ENCODE measurements at places on chromosomes 16 and 17. TPM values are rescaled to one million over a fixed set of nuclear protein-coding genes. Genes with fewer than 3 reads are reported as not detected.

DNA sequence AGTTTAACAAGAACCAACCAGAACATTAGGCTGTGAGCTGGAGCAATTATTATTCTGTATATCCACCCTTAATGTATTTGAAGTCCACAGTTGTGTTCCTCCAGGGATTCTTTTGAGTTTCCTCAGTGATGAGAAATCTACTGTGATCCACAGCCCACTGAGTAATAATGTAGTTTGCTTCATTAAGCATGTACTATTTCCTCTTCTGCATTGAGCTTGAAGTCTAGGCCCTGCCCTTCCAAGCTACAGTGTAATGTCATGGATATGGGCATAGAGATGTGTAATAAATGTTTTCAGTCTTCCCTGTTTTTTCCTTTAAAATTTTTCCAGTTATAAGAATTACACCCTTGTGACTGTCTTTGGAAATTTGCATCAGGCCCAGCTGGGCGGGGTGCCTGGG lies 36.4 kb upstream of the SLC12A3 start:
- DNase-seq, result no peak

DNA sequence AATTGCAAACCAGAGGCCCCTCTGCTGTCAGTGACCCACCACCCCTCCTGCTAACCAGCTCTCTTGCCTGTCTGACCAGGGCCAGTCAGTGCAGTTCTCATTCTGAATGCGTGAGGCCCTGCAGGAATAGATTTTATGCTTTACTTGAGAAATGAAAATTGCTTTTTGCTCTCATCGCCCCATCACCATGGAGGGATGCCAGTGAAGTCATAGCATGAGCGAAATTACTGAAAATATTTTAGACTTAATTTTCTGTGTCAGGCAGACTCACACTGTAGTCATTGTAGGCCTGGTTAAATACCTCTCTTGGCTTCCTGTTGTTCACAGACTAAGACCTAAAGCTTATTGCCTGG lies 490.5 kb upstream of the CDH5 start:
- no peak for DNase-seq

DNA sequence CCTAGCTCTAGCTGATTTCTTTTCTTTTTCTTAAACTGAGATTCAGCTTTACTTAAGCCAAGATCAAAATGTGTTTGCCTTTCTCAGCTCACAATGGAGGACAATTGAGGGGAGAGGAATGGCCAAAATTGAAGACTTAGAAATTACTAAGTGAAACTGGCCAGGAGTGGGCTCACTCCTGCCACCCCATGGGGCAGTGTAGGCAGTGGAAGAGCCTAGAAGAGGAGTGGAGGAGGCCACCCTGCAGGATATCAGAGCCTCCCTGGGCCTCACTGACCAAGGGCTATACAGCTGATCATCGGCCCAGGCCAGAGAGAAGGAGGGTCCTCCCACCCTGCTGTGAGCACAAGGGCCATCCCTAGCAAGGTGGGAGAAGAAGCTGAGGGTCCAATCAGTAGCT lies 119.8 kb downstream of the CCT6B start:
- no peak for DNase-seq

GRCh38 chr17:69734656-69735055 lies 320.2 kb downstream of the MAP2K6 start:
- no peak for DNase-seq

DNA sequence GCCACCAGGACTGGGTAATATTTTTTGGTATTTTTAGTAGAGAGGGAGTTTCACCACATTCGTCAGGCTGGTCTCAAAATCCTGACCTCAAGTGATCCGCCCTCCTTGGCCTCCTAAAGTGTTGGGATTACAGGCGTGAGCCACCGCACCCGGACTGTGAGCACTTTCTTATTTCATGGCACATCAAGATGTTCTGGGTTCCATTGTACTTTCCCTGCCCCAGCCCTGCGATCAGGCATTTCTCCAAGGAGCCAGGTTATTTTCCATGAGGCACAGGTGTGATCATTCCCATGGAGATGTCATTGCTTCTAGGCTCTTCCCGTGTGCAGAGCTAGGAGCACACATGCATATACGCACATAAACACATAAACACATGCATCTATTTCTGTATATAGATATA lies 2.6 kb upstream of the ANKRD40CL start:
- DNase-seq, result no peak

DNA sequence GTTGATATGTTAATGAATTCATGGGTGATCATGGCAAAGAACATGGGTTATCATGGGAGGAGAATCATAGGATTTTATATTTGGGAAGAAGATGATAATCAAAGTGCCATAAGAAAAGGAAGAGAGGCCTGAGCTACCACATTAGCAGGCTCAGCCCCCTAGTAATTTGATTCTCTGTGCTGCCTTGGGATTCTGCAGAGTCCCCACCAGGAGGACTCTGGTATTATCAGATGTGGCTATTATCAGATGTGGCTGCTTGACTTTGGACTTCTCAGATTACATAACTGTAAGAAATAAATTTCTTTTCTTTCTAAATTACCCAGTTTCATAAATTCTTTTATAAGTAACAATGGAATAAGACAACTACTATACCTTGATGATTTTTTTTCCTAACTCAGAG lies 137.6 kb downstream of the ITFG1 start:
- DNase-seq, result no peak

DNA sequence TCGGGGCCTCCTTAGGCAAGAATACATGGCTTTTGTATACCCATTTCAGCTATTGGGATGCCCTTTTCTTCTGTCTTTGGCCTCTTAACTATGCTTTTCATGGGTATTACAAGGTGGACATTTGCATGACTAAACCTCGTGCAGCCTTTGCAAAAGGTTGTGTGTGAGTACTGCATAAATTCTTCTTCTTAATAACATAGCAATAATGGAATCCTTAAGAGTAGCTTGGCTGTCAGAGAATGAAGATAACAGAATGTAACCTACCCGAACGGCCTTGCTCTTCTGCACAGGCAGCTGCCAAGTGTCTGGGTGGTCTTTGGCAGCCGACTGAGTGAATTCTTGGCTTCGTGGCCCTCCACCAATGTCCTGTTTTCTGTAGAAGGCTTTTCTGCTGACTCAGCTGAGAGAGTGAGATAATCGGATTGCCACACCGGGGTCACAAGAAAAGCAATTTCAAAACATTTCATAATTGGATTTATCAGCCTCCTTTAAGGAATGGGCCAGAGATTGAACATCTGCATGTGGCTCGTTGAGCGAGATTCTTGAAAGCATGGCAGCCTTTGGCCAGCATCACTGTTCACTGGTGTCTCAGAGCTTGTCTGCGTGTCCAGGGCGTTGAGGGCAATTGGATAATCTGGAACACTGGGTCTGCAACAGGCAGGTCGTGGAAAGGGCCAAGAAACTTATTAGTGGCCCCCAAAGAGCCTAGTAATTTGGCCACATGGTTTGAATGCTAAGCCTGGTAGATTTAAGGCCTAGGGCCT lies 13.4 kb downstream of the IRF8 start:
- peak; percentile 24 for DNase-seq

KRT16 gene
- total RNA-seq, result 0.34 TPM

GRCh38 chr16:81238296-81239011 lies at the start of gene BCO1:
Gene BCO1, plus strand, starts transcription at chr16:81238689. Its CDS starts 220 bp downstream, at chr16:81238909.
- no peak for DNase-seq

DNA sequence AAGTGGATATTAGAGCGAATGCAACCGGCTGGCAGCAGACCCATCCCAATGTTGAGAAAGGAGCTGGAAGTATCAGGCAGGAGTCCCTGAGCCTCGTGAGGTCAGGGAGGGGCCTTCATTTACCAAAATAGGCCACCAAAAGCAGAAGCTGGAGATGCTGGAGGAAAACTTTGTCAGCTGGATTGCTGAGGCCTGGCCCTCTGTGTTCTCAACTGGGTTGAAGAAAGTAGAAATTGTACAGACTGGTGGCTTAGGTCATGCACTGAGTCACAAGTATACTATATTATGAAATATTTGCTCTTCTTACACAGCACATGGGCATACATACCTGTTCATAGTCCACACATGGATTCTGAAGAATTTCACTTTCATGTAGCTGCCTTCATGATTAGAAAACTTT lies 23.2 kb upstream of the TEKT3 start:
- peak; percentile 25 for DNase-seq

CDRT4 gene
- 0.66 TPM for total RNA-seq

GRCh38 chr17:78568494-78569115 lies 8.6 kb downstream of the DNAH17 start:
- DNase-seq, result no peak

GRCh38 chr17:47789611-47790561 lies 31.7 kb downstream of the OSBPL7 start:
- no peak for DNase-seq

CDH1 gene
- total RNA-seq, result 0.20 TPM

DNA sequence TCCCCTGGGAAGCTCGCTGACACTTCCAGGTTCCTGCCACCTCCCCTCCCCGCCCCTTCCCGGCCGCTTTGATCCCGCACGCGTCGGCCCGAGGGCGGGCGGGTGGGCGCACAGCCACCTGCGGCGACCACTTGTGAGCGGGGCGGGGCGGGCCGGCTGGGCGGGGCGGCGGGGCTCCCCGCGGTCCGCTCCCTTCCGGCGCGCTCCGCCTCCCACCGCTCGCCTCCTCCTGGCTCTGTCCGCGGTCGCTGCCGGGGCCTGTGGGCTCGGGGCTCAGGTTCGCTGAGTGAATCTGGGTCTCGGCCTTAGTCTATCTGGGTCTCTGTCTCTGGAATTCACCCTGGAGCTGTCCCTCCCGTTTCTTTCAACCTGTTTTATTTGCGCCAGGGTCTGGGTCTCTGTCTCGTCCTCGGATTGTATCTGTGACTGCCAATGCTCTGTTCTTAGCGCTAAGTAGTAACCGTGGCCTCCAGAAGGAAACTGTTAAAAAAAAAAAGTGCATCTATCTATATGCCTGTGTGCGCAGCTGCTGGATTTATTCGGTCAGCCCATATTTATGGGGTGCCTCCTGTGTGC lies 2.7 kb upstream of the HES7 start:
- DNase-seq, result no peak

- no peak for DNase-seq
Observed at GRCh38 chr16:48433116-48433849, 48.1 kb upstream of the SIAH1 start.

BEAN1 gene
- not detected for total RNA-seq

DNA sequence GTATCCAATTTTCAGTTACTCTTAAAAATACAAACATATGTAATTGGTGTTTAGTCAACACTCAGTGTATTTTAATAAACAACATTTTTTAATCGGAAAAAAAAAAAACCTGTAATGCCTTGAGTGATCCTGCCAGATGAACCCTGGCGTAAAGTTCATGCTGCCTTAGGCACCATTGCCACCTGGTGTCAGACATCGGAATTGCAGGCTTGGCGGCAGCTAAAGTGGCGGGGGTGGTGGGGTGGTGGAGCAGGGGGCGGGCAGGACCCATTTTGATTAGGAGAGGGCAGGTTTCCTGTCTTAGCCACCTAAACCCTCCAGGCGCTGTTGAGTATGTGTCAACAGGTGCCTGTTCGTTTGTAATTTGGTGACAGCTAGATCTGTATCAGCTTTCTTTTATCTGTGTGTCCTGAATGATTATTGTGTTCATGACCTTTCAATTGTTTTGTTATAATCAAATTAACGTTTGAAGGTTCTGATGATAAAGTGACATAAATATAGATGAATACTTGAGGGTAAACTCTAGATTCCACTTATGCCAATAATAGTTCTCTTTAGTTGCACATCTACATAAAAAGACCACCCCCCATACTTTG lies 588.7 kb downstream of the CDH13 start:
- DNase-seq, result no peak

DNA sequence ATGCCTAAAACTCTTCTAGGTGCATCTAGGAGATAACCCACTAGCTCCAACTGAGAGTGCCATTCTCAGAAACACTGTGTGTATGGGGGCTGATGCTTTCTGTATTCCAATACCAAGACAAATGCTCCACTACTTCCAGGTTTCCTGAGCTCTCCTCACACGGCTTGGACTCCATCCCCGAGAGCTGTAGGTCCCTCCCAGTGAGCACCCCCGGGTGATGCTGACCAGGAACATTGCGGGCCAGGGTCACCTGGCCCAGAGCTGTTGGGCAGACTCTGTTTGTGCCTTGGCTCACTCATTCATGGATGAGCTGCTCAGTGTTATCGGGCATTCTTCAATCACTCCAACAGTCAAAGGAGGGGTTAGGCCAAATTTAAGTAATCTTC lies 7.0 kb downstream of the CUEDC1 start:
- DNase-seq, result no peak

DBNDD1 gene
- total RNA-seq, result 25.9 TPM

- no peak for DNase-seq
Observed at GRCh38 chr17:1755252-1755826, 6.5 kb upstream of the SERPINF1 start.

GRCh38 chr16:58028541-58029070 lies 3.1 kb downstream of the MMP15 start:
- DNase-seq, result no peak

- no peak for DNase-seq
Observed at GRCh38 chr17:5110816-5111215, 862 bp downstream of the ZNF232 start.

DNA sequence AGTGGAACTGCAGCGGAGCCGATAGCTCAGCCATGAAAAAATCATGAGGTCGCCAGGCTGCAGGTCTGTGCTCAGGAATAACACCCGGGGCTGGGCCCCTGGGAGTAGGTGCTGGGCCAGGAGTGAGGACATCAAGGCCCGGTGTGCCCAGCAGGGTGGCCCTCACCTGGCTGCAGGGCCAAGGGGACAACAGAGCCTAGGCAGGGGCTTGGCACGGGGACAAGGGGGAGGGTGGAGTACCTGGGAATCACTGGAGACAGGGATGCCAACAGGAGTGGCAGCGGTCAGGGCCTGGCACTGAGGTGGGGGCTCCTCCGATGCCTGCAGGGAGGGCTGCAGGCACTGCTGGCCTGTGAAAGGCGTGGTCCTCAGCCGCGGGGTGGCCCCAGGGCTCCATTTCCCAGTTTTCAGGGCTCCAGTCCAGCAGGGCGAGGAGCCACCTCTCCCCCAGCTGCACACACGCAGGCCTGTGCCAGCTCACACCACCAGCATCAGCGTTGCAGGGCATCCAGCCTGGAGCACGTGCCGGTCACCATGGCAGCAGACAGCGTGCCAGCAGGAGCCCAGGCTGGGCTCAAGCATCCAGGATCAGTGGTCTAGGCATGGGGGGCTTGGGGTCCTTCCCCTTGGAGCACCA lies 4.7 kb upstream of the FSCN2 start:
- DNase-seq, result no peak

DNA sequence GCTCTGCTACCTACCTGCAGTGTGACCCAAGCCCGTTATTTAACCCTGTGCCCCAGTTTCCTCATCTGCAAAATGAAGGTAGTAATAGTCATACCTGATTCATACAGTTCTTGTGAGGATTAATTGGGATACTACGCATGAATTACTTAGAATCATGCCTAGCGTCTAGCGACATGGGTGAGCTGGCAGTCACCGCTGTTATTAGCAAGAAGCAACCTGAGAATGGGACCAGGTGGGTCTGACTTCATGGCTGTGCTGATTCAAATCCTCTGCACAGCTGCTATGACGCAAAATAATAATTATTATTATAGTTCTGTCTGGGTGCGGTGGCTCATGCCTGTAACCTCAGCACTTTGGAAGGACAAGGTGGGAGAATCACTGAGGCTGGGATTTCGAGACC lies 7.9 kb downstream of the SOCS1 start:
- no peak for DNase-seq

All from gastrocnemius medialis (tissue), 4 donors.